NCI-H1417 treated with DMSO at 0.1 percent for 48 hours (cell line): ENCODE measurements at places on chromosomes 16 and 17.

DNA sequence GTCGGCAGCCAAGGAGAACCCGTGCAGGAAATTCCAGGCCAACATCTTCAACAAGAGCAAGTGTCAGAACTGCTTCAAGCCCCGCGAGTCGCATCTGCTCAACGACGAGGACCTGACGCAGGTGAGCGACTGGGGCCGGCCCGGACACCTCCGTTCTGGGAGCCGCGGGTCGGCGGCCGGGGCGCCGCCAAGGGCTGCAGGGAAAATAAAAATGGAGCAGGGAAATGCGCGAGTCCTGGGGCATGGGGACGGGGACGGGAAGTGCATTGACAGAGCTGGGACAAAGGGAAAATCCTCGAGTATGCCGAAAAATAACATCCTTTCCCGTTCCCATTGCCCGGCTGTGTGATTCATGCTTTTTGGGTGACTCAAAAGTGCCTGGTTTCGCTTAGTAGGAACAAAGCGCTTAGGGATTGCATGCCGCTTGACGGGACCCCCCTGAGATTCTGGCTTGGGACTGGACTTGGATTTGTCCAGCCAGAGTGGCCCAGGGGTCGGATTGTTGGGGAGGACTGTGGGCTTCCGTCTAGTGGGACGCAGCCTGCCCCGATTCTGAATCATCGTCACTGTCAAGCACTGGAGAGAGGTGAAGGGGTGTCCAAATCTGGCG lies 699 bp downstream of the MPRIP start:
- no peak for DNase-seq

DNA sequence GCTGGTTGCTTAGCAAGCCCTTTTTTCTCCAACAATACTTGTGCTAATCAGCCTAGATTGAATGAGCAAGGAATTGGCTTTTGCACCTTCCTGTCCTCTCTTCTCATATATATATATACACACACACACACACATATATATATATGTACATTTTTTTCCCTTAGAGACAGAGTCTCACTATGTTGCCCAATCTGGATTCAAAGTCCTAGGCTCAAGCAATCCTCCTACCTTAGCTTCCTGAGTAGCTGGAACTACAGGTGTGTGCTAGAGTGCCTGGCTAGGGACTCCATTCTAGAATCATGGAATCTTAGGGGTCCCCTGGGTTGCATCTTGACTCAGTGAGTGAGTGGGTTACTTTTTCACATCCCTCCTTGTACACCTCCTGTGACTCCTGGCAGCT lies 27.0 kb downstream of the RAI1 start:
- DNase-seq = no peak

GRCh38 chr17:38583828-38584349 lies 21.9 kb downstream of the SRCIN1 start:
- DNase-seq = no peak

GRCh38 chr16:66278111-66278531 lies 88.4 kb upstream of the CDH5 start:
- DNase-seq = no peak

DNA sequence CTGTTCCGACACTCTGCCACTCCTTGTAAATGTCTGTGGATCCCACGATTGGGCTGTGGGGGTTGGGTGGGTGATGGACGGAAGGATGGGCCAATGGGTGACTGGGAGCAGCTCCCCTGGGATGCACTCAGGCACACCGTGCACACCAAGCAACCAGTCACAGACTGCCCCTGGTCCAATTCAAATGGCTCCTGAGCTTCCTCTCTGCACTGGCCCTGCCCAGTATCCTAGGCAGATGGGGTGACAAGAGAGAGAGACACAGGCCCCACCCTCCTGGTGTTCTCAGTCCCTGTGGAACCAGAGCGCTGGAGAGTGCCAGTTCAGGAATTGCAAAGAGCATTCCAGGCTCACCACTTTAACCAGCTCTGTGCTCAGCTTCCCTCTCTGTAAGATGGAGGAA lies 32.8 kb downstream of the BEAN1 start:
- DNase-seq = no peak

- no peak for DNase-seq
These were observed 36.2 kb downstream of the LDHD start for GRCh38 chr16:75080205-75081029.

DNA sequence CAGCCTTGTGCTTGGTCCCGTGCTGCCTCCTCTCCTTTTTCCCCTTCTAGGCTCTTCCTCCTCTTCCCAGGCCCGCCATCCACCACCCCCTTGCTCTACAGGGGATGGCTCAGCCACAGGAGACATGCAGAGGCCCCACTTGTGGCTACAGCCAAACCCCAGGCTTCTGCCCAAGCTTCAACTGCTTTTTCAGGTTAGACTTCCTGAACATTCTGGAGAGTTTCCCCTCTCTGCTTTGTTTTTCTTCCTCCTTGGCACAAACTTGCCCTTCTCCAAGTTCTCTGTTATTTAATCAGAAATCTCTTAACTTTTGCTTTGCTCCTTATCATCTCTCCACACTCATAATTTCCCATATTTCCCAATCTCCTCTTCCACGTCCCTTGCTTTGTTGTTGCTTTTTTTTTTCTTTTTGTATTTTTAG lies 18.3 kb upstream of the HAS3 start:
- DNase-seq = no peak

DNA sequence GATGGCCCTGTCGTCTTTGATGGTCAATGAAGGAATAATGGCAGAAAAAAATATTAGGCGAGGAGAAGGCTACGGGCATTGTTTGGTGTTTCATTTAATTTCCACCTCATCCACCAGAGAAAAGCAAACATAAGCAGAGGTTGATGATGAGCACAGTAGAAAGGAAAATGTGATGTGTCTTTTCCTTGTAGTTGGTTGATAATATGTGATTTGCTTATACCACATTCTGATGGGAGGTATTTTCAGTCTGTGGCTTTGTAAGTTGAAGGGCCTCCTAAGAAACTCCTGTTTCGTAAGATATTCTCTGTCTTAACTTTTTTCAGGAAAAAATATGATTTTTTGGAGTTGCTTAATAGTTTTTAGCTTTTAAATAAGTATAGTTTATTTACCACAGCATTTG lies 215.7 kb downstream of the PRKCA start:
- DNase-seq = no peak

GRCh38 chr16:3879258-3879886 lies 1.1 kb downstream of the CREBBP start:
- no peak for DNase-seq

GRCh38 chr17:60887614-60888028 lies 210.0 kb downstream of the BCAS3 start:
- DNase-seq = no peak

DNA sequence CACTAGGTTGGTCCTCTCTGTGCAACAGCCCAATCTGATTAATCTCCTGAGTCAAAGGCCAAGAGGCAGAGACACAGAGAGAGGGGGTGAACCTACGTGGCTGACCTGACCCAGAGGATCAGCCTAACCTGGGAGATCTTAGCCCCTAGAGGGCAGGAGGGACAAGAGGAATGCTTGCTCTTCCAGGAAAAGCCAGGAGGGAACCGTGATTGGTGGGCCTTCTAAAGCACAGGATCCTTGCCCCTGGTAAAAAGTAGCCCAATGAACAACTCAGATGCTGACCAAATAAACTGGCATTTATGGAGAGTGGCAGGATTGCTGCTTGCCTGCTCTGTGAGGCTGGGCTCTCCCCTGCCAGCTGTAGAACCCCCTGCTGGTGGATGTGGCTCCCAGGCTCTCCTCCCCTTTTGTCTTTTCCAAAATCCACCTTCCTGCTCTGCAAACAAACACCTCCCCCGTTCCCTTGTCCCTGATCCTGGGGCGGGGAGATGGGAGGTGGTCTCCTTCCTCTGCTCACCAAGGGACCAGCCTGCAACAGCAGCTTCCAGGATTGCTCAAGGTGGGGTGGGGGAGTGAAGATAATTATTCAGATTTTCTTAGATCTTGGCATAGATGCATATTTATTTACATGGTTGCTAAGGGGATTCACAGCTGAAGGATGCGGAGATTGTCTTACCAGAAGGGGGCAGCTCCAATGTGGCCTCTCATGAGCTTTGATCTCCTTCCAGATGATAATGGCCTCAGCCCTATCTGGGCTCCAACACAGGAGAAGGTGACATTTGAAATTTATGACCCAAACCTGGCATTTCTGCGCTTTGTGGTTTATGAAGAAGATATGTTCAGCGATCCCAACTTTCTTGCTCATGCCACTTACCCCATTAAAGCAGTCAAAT lies 71.9 kb downstream of the SDR42E1 start:
- DNase-seq = no peak

DNA sequence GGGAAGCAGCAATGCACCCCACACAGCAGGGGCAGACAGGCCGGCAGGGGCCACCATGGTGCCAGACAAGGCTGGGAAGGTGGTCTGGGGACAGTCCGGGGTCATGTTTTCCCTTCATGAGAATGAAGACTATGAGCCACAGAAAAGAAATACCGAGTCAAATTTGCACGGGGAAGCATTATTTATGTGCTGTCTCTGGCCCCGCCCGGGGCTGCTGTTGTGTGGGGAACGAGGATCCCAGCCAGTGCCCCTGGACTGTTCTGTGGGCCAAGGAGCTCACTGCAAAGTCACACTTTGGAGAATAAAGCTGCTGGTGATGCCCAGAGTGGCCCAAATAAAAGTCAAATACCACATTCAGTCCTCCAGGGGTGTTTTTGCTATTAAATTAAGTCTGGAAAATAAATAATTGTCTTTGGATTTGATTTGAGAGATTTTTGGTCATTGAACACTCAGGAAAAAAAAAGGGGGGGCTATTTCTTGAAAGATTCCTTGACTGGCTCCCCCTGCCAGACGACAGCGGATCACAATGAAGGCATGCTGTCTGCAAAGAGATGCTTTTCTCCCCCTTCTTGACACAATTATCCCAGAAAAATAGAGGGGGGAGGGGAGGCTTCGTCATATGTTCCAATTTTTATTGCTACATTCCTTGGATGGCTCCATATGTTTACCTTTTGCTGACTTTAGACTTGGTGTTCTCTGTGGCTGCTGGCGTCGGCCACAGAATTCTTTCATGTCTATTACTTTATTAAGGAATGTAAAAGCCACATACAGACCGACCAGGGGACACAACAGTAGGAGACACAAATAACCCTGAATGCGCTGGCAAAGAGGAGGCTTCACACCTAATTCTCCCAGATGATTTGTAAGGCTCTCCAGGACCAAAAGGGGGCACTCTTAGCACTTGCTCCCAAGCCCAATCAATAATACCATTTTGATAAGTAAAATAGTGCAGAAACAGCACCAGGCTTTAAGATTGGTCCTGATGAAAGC lies 27.1 kb upstream of the ANKFN1 start:
- no peak for DNase-seq

DNA sequence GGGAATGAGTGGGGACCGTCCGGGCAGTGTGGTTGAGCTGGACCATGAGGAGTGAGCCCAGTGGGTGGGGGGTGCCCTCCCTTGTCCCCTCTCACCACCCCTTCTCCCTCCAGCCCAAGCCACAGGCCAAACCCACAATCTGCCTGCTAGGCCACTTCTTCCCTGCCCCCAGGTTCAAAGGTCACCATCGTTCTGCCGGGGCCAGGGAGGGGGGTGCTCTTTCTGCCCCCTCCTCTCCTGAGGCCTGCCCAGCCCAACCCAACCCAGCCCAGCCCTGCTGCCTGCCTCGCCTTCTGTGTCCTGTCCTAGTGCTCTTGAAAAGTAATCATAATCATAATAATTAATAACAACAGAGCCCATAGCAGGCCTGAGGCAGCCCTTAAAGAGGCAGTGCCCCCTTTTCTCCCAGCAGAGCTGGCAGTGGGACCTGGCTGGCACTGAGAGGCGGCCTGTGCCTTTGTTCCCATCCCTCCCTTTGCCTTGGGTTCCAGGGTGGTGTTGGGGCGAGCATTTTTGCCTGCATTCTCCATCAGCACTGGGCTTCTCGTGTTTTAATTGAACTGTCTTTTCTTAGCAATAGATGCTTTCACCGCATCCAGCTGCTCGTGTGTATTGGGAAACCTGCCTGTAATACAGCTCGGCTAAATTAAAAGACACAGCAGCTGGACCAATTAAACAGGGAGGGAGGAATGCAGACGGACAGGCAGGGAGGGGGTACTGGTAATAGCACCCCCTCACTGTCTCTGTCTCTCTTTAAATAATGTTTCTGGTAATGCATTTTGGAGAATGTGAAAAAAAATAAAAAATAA lies 46.8 kb downstream of the SREBF1 start:
- DNase-seq = no peak

GRCh38 chr16:72199761-72200337 lies 27.9 kb upstream of the PMFBP1 start:
- no peak for DNase-seq

GRCh38 chr17:70414300-70414699 lies 245.0 kb downstream of the KCNJ2 start:
- no peak for DNase-seq

DNA sequence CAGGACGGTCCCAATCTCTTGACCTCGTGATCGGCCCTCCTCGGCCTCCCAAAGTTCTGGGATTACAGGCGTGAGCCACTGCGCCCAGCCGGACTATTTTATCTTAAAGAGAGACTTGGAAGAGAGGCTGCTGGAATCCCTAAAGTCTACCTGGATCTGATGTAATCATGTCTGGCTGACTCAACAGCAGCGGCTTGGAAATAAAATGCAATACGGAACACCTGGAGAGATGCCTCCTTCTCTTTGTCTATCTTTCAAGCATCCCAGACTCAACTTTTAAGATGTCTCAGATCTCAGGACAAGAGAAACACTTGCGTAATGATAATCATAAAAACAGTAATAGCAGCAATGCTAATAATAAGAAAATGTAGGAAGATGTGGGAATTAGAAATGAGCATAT lies 95.6 kb downstream of the CDH8 start:
- no peak for DNase-seq

DNA sequence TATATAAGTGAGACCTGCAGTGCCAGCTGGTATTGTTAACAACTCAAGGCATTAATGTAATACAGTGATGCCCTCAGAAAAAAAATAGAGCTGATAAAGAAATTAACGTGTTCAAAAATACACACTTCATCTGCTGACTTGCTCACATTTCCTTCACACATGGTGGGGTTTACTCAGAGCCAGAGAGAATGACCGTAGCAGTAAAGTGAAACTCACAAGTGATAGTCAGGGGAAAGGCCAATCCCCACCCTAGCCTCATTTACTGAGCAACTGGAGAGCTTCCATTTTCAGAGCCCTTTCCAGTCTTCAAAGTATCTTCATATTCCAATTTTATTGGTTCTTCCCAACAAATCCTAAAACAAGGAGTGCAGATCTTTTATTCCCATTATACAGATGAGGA lies 74.0 kb upstream of the HLF start:
- no peak for DNase-seq

DNA sequence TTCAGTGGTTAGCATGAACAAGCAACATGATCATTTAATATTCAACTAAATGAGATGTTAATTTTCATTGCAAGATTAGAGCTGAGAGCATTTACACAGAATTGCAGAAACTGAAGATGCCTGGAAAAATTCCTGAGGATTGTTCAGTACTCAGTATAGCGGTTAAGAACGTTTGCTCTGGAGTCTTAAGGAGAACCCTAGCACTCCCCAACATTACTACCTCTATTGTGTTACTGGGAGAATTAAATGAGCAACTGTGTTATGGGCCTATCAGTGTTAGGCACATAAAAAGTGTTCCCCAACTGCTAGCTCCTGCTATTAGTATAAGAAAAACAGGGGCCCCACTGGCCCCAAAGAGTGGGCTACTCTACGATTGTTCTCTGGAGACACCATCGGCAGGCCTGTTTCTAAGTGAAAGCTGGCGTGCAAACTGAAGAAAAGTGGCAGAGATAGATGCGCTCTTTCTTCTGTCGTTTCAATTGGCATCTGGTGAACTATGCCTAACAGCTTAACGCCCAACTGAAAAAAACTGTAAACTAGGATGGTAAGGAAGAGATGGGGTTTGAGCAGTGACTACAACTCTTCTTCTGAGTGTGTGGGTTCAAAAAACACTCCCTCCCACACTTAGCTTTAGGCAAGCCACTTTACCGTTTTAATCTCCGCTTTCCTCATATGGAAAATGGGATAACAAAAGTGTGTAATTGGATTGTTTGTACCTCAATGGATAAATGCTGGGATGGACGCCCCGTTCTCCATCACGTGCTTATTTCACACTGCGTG lies 1.3 kb downstream of the CDR2 start:
- no peak for DNase-seq
